H4 (cell line): ENCODE measurements at places on chromosomes 1 and 21. TPM values are rescaled to one million over a fixed set of nuclear protein-coding genes. Genes with fewer than 3 reads are reported as not detected.

GRCh38 chr1:183989078-183989577 is 48.4 kb downstream of the COLGALT2 start:
- peak; percentile 29 for DNase-seq

DNA sequence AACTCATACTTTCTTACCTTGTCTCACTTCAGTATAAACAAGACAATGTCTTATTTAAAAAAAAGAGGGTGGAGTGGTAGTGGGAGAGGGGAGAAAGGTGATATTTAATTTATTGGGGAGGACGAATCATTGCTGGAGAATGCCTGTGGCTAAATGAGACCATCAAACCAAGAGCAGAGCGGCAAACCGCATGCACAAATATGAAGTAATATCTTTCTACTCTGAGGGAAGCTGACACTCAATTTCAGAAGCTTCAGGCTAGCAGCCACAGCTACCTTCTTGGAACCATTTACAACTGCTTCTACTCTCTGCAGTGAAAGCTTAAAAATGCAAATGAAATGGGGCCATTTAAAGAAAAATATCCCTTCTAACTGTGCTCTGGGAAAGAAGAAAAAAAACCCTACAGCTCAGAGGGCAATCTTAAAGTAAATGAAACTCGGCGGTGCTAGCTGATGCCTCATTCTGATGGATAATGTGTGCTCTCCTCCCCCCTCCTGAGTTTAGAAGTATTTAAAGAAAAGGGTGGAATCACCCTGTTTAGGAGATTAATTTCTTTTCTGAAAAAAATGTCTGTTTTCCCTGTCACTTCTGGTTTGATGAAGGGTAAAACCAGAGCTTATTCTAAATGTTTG is 178.2 kb upstream of the CAMK1G start:
- peak; percentile 63 for DNase-seq

- no peak for DNase-seq
Measured at GRCh38 chr1:152067150-152067549, 21.7 kb downstream of the TCHHL1 start.

DNA sequence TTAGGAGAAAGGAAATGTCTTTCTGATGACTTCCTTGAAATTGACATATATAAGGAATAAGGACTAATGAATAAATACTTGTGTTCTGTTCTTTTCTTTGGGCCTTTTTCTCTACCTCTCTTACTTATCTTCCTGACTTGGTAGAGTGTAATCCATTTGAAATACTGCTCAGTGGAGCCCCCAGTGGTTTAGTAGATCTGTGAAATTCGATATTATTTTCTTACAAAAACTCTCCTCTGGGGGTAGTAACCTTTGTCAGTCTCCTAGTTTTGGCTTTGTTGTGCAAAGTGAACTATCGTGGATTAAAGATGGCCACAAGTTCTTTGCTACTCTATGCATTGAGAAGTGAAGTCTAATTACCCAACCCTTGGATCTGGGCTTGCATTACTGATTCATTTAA is 48.8 kb downstream of the DUSP10 start:
- no peak for DNase-seq

DNA sequence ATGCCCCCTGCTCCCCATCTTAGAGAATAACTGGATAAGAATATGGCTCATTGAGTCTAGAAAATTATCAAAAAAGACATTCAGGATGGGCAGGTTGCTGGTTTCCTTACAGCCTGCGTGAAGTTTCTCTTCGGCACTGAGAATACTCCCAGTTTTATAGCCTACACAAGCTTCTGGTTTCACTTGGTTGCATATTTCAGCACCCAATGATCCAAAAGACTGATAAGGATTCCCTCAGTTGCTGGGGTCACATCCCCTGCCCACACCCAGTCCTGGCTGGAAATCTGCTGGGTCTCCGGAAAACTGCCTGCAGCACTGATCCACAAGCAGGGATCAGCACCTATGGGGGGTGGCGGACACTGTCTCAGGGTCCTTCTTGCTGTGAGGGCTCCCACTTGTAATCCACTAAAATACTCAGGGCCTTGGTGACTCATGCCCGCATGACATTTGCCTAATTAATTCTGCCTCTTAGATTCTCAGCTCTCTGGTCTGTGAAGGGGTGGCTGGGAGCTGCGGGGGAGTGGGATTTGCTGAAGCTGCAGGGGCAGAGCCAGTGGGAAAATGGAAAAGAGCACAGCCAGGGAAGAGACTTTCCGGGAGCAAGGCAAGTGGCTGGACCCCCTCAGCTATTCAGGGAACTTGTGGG is 142.5 kb downstream of the ZNF648 start:
- DNase-seq: no peak

DNA sequence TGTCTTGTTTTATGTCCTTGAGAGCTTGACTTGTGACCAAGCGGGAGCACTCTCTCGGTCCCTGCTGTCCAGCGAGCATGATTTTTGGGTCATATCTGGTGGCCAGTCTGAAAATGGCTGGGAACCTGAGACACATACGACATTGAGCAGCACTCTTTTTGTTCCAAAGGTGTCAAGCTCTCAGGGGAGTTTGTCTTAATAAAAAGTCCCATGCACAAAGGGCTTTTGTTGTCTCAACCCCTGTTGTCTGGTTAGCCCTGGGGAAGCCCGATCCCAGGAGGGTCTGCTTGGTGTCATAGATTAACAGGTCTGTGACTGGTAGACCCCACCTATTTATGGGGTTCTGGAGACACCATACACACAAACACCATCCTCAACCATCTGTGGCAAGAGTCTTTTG is 57.8 kb upstream of the KLHDC7A start:
- DNase-seq: no peak

GRCh38 chr21:30227633-30228404 is 11.9 kb upstream of the CLDN8 start:
- DNase-seq: peak; percentile 71

DNA sequence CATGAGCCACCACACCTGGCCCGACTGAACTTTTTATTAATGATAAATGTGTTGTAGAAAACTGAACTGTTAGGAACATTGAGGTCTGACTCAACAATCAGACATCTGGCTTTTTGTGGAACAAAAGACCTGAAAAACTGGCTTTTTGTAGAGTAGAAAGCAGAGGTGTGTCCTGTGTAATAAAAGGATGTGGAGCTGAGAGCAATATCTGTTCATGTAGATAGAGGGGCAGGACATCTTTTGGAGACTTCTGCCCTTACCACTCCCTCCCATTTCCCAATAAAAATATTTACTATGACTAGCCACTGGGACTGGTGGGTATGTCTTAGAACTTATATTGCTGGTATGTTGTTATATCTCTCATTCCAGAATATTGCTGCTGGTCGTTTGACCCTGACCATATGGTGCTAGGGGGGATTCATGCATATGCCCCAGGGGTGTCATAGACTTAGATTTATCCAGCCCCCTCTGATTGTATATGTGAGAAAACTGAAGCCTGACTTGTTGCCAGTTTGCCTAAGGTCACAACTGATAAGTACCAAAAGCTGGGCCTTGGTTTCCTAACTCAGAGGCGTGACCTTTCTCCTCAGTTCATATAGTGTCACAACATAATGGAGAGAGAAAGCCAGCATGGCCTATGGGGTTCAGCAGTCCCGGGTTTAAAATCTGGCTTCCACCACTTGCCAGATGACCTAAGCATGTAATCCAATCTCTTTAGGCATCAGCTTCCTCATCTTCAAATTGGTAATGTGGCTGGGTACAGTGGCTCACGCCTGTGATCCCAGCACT is 33.5 kb upstream of the PIGV start:
- DNase-seq: no peak

DNA sequence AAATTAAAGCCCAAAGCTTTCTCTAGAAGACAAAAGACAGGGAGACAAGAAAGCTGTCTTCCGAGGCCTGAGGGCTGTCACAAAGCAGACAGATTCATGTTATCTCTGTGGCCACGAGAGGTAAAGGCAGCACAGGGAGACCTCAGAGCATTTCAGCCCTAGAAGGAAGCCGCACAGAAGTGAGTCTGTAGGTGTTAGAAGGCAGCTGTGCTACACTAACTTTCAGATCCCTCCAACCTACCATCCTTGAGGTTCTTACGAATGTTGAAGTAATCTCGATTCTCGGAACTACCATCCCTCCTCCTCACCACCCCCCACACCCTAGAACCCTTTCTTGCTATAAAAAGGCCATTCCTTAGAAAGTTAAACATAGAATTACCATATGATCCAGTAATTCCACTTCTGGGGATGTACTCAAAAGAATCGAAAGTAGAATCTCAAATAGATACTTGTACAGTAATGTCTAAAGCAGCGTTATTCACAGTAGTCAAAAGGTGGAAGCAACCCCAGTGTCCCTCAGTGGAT is 21.5 kb upstream of the LYST start:
- DNase-seq: no peak

GRCh38 chr1:244980605-244981004 is 116.3 kb upstream of the HNRNPU start:
- no peak for DNase-seq

GRCh38 chr21:45430521-45431501 is 25.8 kb downstream of the COL18A1 start:
- no peak for DNase-seq

DNA sequence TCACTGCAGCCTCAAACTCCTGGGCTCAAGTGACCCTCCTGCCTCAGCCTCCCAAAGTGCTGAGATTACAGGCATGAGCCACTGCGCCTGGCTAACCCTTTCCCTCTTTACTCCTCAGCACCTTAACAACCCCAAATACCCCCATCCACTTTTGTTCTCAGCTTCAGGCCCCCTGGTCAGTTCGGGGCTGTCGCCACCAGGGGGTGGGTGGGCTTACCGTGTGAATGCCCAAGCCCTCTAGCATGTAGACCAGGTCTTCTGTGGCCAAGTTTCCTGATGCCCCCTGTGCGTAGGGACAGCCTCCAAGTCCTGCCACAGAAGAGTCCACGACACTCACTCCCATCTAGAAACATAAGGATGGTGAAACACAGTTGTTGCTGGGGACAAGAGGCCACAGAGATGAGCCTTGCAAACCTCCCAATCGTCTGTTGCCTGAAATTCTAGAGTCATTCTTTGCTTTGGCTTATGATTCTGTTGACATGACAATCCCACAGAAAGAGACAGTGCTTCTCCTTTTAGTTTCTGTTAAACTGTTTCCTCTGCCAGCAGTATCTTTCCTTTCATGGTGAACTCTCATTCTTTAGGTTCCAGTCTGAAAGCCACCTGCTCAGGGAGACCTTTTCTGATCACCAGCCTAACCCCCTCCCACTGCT is 3.8 kb upstream of the GALE start:
- DNase-seq: no peak

DNA sequence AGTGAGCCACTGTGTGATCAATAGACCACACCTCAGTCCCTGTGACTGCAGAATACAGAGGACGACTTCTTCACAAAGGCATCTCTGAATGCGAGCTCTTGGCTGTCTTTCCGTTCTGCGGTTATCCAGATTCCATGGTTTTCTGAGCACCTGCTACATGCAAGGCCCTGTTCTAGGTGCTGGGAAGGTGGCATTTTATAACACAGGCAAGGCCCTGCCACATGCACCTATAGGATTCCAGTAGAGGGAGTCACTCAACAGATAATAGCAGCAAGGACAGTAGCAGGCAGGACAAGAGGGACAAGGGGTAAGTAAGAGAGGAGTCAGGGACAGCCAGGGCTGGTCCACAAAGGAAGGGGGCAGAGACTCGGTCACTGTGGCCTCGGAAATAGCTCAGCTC is 9.0 kb downstream of the URB1 start:
- no peak for DNase-seq

DNA sequence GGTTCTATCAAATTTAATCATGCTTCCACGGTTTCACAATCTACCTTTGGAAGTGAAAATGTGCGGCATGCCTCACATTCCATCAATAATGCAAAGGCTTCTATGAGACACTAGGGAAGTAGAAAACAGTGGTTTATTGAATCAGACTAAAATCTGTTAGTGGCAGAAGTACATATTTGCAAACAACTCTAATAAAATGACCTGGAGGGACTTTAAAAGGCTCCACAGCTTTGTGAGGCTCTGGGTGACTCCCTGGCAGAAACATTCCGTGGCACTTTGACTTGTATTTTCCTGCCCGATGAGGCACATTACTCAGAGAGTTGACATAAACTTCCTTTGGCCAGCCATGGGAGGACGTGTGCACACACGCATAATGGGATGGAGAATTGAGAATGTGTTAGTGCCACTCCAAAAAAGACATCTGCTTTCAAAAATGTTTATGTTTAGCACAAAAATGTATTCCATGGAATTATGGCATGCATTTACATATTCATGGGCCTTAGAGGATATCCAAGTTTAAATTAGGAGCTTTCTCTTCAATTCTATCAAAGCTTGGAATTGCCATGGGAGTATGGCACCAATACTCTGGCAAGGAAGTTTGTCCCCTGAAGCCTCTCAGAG is 60.0 kb upstream of the SSX2IP start:
- no peak for DNase-seq

DNA sequence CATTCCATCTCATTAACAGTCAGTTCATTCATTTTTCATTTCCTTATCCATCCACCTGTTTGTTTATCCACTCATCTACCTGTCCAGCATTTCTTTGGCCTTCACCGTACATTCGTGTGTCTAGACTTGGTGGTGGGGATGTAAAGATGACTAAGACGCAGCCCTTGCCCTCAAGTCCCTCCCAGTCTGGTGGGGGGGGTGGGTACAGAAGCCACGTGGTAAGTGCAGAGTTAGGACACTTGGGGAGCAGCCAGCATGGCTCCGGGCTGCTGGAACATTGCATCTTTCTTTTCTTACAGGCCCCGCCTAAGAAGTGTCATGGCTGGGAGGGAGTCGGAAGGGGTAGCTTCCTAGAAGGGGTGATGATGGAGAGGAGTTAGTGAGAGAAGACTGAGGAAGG is 17.2 kb downstream of the KIF26B start:
- DNase-seq: no peak

DNA sequence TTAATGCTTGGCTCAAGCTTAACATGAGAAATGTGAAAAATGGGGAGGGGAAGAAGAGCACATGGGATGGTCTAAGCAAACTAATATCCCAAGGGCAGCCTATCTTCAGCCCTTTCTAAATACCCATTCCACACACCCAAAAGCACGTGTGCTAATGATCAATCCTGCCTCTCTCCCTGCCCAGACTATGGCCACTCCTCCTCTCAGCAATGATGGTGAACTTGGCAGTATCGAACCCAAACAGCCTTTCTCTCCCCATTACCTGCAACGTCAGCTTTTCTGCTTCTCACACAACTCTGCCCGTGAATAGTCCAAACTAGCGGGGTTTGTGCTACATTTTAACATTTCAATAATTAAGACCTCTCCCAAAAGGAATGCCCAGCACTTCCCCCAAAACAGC is 41.6 kb downstream of the SSBP3 start:
- no peak for DNase-seq

The SLC30A2 gene
- total RNA-seq: not detected in 2 replicates

The CD48 gene
- total RNA-seq: not detected in 2 replicates

The APOBEC4 gene
- not detected in 2 replicates for total RNA-seq

The CIART gene
- 8.6 and 15.6 TPM in 2 replicates for total RNA-seq

The BCL10 gene
- total RNA-seq: 13.1 and 19.8 TPM in 2 replicates

The PADI4 gene
- 0.27 TPM in 2 replicates for total RNA-seq

The C1orf141 gene
- not detected in 2 replicates for total RNA-seq

The FAM151A gene
- not detected in 2 replicates for total RNA-seq

The SLC45A3 gene
- total RNA-seq: 4.3 and 7.1 TPM in 2 replicates

The TOR3A gene
- total RNA-seq: 34.1 and 42.4 TPM in 2 replicates

The GSTM5 gene
- total RNA-seq: not detected in 2 replicates

The SEMA4A gene
- 0.15 TPM in 1 of 2 replicates, not detected in the other for total RNA-seq

The ETNK2 gene
- total RNA-seq: 18.3 and 19.1 TPM in 2 replicates

The HJV gene
- not detected in 2 replicates for total RNA-seq
